ENCODE measurements at places on chromosomes 5 and 9.

- H3K36me3 ChIP-seq: no peaks in the 10 kb centered on the region
- H3K27ac ChIP-seq: no peak overlapping the region
- H3K4me3 ChIP-seq: no peak overlapping the region
- no peak for ATAC-seq
- peaks cover 49% of the 10 kb centered on the region for H3K27me3 ChIP-seq
Observed at GRCh38 chr9:136026266-136026942, 65.2 kb upstream of the UBAC1 start.

DNA sequence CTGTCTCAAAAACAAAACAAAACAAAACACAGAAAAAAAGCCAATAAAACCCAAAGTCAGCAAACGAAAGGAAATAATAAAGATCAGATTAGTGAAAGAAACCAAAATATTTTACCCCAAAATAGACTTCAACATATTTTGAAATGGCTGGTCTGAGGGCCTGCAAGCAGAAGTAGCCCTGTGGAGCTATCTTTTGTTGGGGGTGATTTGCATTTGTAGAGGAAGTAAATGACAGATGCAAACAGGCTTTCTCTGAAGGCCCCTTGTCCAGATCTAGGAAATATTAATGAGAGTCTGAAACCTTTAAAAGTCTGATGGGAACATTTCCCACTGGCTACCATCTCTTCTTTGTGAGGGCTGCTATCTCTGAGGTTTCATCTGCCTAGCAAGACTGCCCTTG lies 74.0 kb downstream of the GCNT4 start:
- ATAC-seq: no peak
- H3K36me3 ChIP-seq: peaks cover 9% of the 10 kb centered on the region
- H3K4me1 ChIP-seq: peaks cover 16% of the 10 kb centered on the region
- no peak overlapping the region for H3K4me3 ChIP-seq
- H3K27ac ChIP-seq: no peak overlapping the region
- H3K27me3 ChIP-seq: peaks cover 12% of the 10 kb centered on the region

- H3K4me3 ChIP-seq: no peak overlapping the region
- no peak for ATAC-seq
- H3K36me3 ChIP-seq: no peaks in the 10 kb centered on the region
- H3K4me1 ChIP-seq: peaks cover 10% of the 10 kb centered on the region
- no peak overlapping the region for H3K27ac ChIP-seq
Observed at GRCh38 chr9:93185266-93186214, 1.6 kb downstream of the WNK2 start.

- peaks cover 13% of the 10 kb centered on the region for H3K4me1 ChIP-seq
- peaks cover 91% of the 10 kb centered on the region for H3K27me3 ChIP-seq
- no peak overlapping the region for H3K4me3 ChIP-seq
- no peak overlapping the region for H3K27ac ChIP-seq
- no peak for ATAC-seq
Observed at GRCh38 chr9:133714606-133715294, 23.4 kb downstream of the SARDH start.

DNA sequence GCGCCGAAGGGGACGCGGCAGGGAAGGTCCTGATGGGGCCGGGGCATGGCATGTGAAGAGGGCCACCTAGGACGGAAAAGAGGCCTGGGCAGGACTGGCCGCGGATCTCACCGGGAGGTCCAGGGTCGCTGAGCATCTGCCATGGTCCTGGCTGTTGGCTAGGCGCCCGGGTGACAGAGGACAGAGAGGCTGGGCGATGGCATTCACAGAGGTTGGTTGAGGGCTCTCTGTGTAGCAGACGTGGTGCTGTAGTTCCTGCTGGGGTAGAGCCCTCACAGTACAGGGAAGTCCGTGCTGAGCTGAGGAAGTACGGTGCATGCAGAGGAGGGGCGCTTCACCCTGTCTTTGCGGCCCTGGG lies 427 bp downstream of the PCYOX1L start:
- peak; percentile 52 for ATAC-seq
- peak overlapping the region; percentile 79 for H3K27ac ChIP-seq
- H3K27me3 ChIP-seq: no peaks in the 10 kb centered on the region
- H3K4me1 ChIP-seq: peaks cover 26% of the 10 kb centered on the region

DNA sequence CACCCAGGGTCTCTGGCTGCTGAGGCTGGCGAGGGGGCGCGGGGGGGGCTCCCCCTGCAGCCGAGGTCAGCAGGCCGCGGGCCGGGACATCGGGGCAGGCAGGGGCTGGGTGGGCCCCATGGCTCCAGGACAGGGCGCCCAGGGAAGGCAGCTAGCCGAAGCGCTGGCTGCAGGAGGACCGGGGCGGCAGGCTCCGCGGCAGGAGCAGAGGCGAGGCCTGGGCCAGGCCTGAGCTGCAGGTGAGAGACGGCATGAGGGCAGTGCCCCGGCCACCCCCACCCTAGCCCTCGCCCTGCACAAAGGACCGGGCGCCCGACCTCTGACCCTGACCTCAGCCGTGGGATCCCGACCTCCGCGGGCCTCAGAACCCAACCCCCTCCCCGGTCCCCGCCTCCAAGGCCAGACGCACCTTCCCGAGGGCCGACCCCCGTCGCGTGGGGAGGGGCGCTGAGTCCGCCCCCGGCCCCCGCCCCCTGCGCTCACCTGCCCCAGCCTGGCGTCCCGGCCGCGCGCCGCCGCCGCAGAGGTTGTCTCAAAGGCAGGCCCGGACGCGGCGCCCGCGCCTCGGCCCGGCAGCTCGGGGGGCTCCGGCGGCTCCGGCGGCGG lies 431 bp downstream of the RNF208 start:
- H3K27me3 ChIP-seq: no peaks in the 10 kb centered on the region
- H3K27ac ChIP-seq: no peak overlapping the region
- no peak for ATAC-seq
- peaks cover 7% of the 10 kb centered on the region for H3K36me3 ChIP-seq
- peaks cover 13% of the 10 kb centered on the region for H3K4me1 ChIP-seq

- no peaks in the 10 kb centered on the region for H3K36me3 ChIP-seq
- ATAC-seq: no peak
- H3K27ac ChIP-seq: no peak overlapping the region
- H3K27me3 ChIP-seq: peaks cover 8% of the 10 kb centered on the region
Observed at GRCh38 chr5:55554585-55555202, 19.9 kb upstream of the PLPP1 start.
